ENCODE measurements at places on chromosomes 1 and 21.

DNA sequence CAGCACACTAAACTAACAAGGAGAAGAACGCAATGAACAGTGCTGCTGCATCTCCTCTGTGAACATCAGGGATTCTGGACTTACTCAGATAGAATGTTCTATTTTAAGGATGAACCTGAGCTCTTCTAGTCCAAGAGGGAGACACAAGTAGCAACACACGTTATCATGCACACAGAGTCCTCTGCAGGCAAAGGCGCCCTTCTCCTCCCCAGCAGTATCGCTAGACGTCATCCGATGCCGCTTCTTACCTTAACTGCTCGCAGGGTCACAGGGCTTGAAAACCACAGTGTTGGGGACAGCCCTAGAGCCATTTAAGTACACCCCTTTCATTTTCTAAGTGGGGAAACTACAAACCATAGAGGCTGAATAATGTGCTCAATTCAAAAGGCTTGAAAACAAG, 74.5 kb downstream of the HIVEP3 start:
- no peak for DNase-seq

- DNase-seq, result no peak
Measured at GRCh38 chr1:111862599-111862998, 106.9 kb downstream of the DDX20 start.

DNA sequence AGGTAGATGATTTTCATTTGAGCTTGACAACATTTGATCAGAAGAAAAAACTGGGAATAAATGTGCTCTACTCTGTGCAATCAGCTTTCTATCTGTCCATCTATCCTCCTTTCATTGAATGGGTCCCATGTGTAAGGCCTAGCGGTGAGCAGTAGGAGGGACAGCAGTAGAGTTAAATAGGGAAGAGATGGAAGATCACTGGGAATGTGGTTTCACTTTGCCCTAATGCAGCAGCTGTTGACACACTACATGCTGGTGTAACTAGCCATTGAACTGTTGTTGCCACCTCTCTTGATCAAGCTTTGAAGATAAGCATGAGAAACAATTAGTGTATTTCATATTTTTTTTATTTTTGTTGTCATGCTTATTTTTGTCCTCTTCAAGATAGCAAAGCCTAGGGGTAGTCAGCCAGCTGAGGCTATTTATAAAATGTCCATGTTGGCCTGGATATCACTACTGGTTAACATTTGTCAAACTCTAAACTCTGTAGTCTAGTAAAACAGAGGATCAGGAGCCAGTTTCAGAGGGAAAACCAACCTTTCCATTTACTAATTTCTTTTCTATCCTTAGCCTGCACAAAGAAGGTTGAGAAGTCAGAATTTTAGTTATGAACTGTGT, 41.9 kb downstream of the CACNA1E start:
- no peak for DNase-seq

DNA sequence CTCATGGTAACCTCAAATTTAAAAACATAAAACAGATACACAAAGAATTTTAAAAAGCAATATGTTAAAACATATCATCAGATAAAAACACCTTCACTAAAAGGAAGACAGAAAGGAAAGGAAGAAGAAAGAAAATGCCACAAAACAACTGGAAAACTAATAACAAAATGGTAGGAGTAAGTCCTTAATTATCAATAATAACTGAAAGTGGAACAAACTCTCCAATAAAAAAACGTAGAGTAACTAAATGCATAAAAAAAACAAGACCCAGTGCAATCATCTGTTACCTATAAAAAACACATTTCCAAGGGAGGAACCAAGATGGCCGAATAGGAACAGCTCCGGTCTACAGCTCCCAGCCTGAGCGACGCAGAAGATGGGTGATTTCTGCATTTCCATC, 47.1 kb upstream of the ACADM start:
- DNase-seq, result no peak

GRCh38 chr1:43134640-43135039, 37.5 kb downstream of the EBNA1BP2 start:
- DNase-seq, result no peak

DNA sequence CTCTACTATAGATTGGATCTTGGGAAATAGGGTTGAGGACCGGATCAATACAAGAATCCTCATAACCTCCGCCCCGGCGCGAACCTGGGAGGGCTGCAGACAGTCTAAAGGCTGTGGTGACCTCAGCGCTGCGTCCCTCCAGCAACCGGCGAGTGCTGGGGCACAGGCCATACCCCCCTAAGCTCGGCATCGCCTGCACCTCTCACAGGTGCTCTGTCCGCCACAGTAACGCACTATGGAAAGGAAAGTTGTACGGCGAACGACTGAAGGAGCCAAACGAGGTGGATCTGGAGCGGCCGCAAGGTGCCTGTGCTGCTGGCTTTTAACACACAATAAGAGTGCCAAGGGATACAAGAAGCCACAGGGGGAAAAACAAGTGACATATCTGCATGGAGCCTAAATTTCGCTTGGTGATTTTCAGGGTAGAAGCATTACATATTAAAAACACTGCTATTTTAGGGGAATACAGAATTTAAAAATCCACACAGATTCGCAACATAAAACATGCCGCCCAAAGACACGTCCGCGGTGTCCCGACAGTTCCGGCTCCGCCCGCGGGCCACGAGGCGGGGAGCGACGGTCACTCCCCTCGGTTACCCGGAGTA, 1.4 kb upstream of the RBM15 start:
- no peak for DNase-seq

DNA sequence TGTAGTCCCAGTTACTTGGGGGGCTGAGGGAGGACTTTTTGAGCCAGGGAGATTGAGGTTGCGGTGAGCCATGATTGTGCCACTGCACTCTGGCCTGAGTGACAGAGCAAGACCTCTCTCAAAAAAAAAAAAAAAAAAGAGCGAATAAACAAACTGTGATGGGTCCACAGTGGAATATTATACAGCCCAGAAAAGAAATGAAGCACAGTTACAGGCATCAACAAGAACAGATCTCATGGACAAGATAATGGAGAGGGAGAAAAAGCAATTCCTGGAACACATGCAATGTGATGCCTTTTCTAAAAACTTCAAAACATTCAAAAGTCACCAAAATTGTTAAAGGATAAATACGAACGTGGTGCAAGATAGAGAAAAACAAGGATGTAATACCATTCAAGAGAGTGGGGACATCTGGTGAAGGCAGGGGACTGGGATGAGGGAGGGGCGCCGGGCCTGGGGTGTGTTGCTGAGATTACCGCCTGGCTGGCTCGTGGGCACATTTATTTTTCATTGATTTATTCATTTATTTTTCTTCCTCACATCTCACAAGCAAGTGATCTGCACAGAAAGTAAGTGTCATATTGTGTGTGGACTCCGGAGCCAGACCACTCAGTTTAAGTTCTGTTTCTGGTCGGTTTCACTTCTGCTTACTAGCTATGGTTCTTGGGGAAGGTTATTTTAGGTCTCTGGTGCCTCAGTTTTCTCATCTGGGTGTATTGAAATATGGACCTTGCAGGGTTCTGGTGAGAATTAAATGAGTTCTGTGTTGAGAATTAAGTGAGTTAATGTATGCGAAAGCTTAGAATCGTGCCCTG, 30.1 kb downstream of the ABCG1 start:
- no peak for DNase-seq

- no peak for DNase-seq
Measured at GRCh38 chr1:9238550-9238949, 4.0 kb downstream of the H6PD start.

DNA sequence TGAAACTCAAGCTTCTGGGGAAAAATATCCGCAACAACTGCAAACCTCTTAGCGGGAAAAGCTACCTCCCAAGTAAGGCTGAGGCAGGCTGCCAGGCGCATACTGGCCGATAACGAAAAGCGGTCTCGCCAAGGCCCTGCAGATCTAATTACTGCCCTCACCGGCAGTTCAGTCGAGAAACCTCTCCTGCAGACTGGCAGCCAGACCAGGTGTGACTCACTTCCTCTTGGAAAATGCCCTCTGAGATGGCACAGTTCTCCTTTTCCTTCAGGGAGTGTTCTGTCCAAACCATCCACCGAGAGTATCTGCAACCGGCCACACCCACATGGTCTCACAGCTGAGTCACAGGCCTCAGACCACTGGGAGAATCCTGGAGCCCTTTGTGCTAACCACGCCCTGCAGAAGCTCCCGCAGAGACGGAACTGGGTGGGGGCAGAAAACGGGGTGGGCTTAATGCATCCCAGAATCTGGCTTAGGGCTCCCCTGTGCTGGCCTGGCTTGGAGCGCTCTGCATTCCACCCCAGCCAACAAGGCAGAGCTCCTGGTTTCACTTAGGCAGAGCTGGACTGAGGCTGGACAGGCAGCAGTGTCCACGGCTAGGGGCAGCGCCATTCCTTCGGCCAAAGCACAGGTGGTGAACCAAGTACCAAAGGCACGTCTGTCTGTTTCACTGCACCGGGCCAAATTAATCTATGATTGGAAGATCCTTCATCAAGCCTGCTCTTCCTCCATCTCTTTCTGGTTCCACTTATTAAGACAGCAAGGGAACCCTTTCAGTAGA, 1.2 kb downstream of the S100A10 start:
- peak; percentile 80 for DNase-seq

GRCh38 chr1:23953020-23953419, 6.6 kb upstream of the PNRC2 start:
- DNase-seq, result no peak

DNA sequence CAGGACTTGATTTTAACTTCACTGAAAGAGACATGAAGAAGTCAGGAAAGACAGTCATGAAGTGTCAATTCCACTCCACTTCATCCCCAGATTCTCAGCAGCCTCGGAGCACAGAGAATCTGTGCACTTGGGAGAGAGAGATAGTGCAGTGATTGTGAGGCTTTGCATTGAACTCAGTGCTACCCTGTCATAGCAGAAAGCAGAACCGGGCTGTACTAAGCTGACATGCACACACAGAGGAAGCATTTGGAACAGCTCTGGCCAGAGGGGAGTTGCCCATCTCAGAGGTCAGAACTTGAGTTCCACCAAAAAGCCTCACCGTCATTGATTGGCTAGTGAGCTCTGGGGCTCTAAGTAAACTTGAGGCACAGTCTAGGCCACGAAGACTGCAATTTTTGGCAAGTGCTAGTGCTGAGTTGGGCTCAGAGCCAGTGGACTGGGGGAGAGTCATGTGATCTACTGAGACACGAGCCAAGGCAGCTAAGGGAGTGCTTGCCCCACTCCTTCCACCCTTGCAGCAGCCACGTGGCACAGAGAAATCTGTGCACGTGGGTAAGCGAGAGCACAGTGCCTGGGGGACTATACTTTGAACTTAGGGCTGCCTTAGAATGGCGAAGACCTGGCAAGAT, 810.2 kb upstream of the ADAMTS5 start:
- DNase-seq, result no peak

GRCh38 chr1:92125204-92125603, 45.1 kb downstream of the BTBD8 start:
- DNase-seq, result no peak

GRCh38 chr1:245788269-245788668, 633.5 kb downstream of the KIF26B start:
- DNase-seq, result no peak

Measured in omental fat pad (tissue), 4 donors.